ENCODE measurements at places on chromosomes 5 and 9. TPM values are rescaled to one million over a fixed set of nuclear protein-coding genes. Genes with fewer than 3 reads are reported as not detected.

DNA sequence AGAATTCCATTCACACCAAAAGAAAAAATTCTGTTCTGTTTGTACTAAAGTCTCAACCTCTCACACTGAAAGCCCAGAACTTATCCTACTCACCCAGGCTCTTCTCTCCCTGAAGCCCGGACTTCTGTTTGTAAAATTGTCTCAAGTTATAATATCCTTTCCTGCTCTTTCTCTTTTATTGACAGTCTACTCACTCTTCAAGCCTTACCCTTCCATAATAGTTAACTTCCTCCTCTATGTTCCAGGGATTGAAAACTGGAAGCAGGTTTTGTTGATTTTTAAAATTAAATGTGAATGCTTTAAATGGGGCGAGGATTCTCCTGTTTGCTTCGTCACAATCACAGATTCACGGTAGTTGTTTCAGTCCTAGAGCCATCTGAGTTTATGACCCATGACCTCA is 51.7 kb upstream of the CCDC112 start:
- no peak for DNase-seq
- H3K4me3 ChIP-seq = no peak overlapping the region
- no peaks in the 10 kb centered on the region for H3K27me3 ChIP-seq
- no peak overlapping the region for H3K27ac ChIP-seq
- H3K36me3 ChIP-seq = no peaks in the 10 kb centered on the region

GRCh38 chr9:3947588-3947845 is 352.4 kb downstream of the GLIS3 start:
- no peak for DNase-seq
- no peaks in the 10 kb centered on the region for H3K36me3 ChIP-seq
- H3K27ac ChIP-seq = no peak overlapping the region
- H3K27me3 ChIP-seq = no peaks in the 10 kb centered on the region

- no peaks in the 10 kb centered on the region for H3K27me3 ChIP-seq
- no peak for DNase-seq
- no peaks in the 10 kb centered on the region for H3K4me1 ChIP-seq
- H3K36me3 ChIP-seq = no peaks in the 10 kb centered on the region
These were observed 347.9 kb upstream of the SEMA6A start for GRCh38 chr5:116922532-116922931.

- no peak for DNase-seq
- no peaks in the 10 kb centered on the region for H3K27me3 ChIP-seq
- no peak overlapping the region for H3K27ac ChIP-seq
These were observed 18.6 kb upstream of the REEP5 start for GRCh38 chr5:112940670-112941069.

DNA sequence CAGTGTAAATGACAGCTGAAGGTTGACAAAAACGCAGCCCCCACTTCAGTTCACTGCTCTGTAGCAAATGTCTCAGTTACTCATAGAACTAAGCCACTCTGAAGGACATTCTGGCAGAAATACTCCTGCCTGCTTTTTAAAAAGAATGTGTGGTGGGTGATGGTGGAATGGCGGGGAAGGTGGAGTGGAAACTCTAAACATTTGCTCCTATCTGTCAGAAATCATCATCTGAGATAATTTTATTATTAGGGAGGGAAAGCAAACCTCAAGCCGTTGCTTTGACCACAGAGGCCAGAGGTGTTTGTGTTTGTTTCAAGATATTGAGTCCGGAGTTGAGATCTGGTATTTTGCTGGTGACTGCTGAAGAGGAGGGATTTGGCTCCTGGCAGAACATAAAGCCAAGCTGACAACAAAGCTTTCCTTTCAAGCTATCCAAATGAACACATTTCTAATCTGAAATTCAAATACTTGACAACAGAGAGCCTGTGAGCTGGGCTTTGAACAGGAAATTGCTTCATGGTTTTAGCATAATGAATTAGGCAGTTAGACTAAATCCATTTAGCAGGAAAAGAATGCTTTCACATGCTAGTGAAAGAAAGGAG is 362.7 kb downstream of the CSNK1G3 start:
- DNase-seq = no peak
- no peaks in the 10 kb centered on the region for H3K4me1 ChIP-seq
- no peak overlapping the region for H3K4me3 ChIP-seq
- no peak overlapping the region for H3K27ac ChIP-seq
- H3K36me3 ChIP-seq = no peaks in the 10 kb centered on the region

DNA sequence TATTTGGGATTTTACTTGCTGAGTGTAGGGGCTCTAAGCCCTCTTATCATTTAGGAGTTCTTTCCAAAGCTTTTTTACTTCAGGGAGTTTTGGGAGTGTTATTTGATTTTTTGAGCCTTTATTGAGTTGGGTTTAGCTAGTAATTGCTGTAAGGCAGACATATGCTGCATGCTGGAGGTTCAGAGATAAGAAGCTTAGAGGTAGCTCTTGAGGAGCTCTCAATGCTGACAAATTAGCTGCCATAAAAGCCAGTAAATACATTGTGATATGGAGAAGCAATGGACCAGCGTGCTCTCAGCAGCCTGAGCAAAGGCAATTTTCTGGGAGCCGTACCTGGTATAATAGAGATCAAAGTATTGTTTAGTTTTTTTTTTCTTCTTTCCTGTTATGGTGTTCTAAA is 11.6 kb downstream of the ARHGEF28 start:
- H3K27me3 ChIP-seq = no peaks in the 10 kb centered on the region
- no peak for DNase-seq
- no peak overlapping the region for H3K27ac ChIP-seq

DNA sequence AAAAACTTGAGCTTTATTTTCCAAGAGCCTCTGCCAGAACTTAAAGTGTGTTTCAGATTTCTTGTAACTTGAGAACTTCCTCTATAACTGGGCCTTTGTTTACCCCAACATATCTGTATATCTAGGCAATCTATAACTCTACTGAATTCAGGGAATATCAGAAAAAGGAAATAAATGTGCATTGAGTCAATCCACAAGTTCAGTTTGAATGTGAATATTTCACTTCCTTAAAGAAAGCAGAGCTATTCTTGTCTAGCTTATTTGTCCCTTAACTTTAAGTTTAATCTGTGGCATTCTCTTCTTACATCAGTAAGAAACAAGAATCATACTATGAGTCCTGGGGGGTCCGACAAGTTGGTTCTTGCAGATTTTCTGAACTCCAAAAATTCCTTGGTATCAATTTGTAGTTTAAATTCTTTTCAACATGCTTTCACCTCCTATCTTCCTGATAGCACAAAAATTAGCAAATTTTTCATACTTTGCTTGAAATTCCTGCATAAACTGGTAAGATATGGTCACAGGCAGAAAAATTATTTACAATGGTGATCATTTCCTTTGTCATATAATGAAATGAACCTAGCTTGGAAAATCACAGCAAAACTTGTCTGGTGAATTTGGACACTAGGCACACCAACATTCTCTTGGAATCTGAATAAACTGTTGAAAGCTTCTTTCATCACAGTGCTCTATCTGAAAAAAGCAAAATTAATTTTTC is 19.8 kb upstream of the ITGA1 start:
- no peaks in the 10 kb centered on the region for H3K36me3 ChIP-seq
- H3K4me1 ChIP-seq = no peaks in the 10 kb centered on the region
- H3K27me3 ChIP-seq = no peaks in the 10 kb centered on the region
- DNase-seq = no peak

- no peak for DNase-seq
- no peaks in the 10 kb centered on the region for H3K27me3 ChIP-seq
- H3K36me3 ChIP-seq = no peaks in the 10 kb centered on the region
- no peak overlapping the region for H3K27ac ChIP-seq
- H3K4me3 ChIP-seq = no peak overlapping the region
These were observed 93.0 kb upstream of the MPDZ start for GRCh38 chr9:13372510-13372909.

DNA sequence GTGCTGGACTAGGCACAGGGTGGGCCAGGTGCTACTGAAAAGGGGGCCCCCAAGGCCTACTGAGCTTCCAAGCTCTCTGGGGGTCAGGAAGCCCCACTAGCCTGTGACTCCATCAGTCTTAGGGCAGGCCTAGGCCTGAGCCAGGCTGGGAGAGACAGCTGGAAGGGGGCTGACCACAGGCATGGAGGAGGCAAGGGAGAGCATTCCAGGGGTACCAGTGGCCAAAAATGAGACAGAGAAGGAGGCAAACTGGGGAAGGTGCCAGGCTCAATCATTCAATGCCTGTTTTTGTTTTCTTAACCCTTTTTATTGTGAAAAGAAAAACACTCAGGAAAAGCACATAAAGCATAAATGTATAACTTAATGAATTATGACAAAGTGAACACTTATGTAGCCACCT is 26.2 kb upstream of the TCF7 start:
- no peaks in the 10 kb centered on the region for H3K36me3 ChIP-seq
- H3K27ac ChIP-seq = no peak overlapping the region
- H3K4me1 ChIP-seq = no peaks in the 10 kb centered on the region
- no peak overlapping the region for H3K4me3 ChIP-seq

DNA sequence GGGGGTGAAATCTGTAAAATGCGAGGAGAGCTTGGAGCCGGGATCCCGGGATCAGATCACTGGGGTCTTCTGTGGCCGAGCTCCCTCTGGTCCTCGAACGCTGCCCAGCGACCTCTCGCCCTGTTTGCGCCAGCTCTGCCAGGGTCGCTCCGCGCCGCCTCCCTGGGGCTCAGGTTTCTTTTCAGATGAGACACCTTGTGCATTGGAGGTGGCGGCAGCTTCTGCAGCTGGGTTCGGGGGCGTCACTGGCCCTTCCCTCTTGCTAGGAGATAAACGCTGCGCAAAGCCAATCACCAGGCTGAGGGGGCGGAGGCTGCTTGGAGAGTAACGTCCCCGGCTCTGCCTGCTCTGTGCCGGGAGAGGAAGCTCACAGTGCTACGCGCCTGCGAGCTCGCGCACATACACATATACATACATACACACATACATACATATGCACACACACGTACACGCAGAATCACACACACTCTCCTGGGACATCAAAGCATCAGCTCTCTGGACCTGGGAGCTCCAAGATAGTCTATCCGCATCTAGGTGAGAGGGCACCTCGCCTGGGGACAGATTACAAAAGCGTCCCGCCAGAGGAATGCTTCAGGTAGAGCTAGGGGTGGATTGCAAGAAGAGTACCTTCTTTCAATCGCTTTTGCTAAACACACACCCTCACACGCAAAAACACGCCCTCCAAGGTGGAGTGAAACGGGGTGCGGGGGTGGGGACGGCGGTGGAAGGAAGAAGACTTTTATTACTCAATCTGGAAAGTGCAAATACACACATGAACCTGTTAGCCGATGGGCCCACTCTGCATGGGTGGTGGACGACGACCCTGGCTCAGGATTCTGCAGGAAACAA is at the start of gene ST8SIA4:
ST8SIA4 (minus strand) TSS at position 244 of the 849 bp plus-strand sequence. CDS start 327 bp downstream, outside the sequence.
- no peaks in the 10 kb centered on the region for H3K4me1 ChIP-seq
- no peak within 1 kb of the TSS for H3K27ac ChIP-seq
- peak within 1 kb of the TSS; percentile 20 for H3K4me3 ChIP-seq
- peak; percentile 36 for DNase-seq
- H3K36me3 ChIP-seq = no peaks in the 10 kb centered on the region

The CNTFR gene
- 2.7 TPM for total RNA-seq

The SLC6A18 gene
- not detected for total RNA-seq

The GRIA1 gene
- 2.7 TPM for total RNA-seq
